Left kidney (tissue), 8 donors: ENCODE measurements at places on chromosomes 5 and 9. TPM values are rescaled to one million over a fixed set of nuclear protein-coding genes. Genes with fewer than 3 reads are reported as not detected.

DNA sequence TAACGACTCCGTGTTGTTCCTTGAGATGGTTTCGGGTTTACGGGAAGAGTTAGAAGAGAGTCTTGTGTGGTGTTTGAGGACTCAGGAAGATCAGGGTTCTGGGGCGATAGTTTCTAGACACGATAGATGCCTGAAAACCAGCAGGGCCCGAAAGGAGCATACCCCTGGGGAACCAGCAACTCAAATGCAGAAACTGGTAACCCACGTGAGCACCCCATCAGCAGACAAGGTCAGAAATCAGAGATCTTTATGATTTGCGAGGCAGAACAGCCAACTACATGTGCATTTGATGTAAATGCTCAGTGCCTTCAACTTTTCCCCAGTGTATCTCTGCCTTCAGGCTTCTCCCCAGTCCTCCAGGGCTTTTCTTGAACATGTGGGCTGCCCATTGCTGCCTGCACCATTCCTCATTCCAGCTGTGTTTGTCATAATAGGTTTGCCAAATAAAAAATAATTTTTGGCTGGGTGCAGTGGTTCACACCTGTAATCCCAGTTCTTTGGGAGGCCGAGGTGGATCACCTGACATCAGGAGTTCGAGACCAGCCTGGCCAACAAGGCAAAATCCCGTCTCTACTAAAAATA, 75.1 kb downstream of the BASP1 start:
- no peak for DNase-seq

DNA sequence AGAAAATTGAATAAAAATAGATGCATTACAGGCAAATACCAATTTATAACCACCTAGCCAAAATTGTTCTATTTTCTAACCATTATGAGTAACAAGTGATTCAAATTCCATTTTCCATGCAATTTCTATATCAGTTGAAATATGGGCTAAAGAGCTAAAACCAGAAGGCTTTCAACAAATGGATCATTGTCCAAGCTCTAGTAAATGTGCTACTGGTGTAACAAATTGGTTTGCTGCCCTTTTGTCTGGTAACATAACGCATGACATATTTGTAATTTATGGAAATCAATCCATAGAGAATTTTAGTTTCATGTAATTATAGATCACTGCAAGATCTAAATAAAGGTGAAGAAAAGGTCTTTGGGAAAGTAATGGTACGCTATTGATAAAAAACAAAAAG, 708.0 kb upstream of the GRAMD2B start:
- DNase-seq, result no peak

DNA sequence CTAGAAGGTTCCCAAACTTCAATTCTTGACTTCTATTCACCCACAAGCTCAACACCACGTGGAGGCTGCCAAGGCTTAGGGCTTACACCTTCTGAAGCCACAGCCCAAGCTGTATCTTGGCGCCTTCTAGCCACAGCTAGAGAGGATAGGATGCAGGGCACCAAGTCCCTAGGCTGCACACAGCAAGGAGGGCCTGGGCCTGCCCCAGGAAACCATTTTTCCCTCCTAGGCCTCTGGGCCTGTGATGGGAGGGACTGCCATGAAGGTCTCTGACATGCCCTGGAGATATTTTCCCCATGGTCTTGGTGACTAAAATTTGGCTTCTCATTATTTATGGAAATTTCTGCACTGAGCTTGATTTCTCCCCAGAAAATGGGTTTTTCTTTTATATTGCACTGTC, 112.5 kb downstream of the CPLANE1 start:
- DNase-seq, result no peak

Gene SPINK13
- polyA plus RNA-seq, result 1.1 TPM

Gene BSPRY
- polyA plus RNA-seq, result 7.8 TPM

GRCh38 chr5:172573986-172574870, 66.8 kb upstream of the NEURL1B start:
- no peak for DNase-seq

Gene BHMT2
- 49.9 TPM for polyA plus RNA-seq

DNA sequence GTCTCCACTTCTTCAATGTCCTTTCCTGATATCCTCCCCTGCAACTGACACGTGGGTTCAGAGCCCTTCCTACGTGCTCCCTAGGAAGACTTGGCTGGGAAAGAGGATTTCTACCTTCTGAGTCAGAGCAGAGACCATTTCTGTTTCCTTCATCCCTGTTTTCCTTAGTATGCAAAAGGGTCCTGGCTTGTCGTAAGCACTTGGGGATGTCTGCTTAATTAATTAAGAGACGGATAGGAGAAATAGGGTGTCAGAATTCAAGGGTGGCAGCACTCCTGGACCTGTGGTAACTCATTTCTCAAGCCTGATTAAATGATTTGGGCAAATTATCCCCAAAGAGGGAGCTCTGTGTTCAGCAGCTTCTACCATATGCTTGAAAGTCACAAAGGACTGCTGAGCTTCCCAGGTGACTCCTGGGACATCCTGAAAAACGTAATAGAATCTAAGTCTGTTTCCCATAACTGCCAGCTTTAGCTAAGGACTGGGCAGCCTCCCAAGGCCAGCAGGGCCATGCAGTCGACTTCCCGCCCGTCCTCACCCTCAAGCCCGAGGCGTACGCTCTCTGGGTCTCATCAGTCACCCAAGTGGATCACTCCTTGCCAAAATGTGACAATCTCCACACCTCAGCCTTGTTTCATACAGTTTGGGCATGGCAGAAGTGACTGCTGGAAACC, 20.5 kb downstream of the ABCA1 start:
- no peak for DNase-seq

DNA sequence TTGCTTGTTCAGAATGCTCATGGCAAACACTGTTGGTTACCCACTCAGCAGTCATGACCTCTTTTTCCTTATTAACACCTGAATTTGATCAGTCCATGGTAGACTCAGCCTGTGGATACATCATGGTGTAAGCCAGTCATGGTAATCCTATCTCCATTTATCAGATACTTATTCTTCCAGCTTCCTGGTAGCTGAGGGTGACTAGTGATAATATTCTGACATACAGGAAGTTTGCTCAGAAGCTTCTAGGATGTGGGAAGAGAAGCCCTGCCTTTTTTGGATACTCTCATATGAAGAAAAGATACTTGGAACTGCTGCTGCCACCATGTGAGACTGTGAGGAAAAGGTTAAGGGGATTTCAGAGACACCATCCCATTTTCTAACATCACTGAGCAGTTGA, 7.3 kb downstream of the GDA start:
- DNase-seq, result no peak

- no peak for DNase-seq
Observed at GRCh38 chr5:31671339-31671741, 32.4 kb downstream of the PDZD2 start.

Gene TRAF1
- 7.1 TPM for polyA plus RNA-seq

GRCh38 chr9:126454215-126454614, 127.6 kb downstream of the MVB12B start:
- DNase-seq, result no peak

DNA sequence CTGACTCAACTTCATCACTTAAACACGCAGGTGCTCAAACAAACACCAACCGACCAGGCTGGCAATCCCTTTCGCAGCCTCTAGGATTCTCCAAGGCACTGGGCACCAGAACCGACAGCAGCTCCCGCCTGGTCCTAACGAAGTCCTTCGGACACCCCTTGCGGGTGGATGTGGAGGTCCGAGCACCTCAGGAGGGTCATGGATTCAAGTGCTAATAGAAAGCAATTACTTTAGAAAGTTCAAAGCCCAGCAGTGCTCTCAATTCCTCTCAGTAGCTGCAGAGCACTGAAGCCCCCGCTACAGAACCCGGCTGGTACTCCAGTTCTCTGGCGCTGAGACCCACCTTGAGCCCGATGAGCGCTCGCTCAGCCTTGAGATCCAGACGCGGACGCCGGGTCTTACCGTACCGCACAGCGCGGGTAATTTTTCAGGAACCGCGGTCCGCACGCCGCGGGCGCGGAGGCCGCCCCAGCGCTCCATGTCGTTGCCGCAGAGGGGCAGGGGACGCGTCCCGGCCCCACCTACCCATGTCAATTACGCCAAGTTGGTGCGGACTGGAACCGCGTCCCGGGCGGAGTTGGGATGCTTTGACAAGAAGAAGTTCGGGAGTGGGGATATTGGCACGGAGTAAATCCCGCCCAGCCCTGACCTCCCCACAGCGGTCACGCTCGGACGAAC, 638 bp downstream of the MARCHF3 start:
- DNase-seq, result peak; percentile 65

Gene FEM1C
- polyA plus RNA-seq, result 24.6 TPM

Gene ZBED3
- 40.3 TPM for polyA plus RNA-seq

DNA sequence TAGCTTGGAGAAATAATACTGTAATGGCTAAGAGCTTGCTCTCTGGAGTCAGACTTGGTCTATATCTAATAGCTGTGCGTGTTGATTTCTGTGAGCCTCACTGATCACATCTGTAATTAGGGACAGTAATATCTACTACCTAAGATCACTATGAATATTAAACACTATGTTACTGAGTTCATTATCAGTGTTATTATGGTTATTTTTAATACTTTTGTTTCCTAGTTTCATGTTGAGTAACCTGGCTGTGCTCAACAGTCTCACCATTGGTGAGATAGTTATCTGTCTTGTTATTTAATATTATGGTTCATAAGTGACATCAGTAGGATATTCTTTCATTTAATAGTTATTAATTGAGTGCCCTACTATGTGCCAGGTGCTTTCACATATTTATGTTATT, 22.4 kb upstream of the CAVIN4 start:
- DNase-seq, result no peak

DNA sequence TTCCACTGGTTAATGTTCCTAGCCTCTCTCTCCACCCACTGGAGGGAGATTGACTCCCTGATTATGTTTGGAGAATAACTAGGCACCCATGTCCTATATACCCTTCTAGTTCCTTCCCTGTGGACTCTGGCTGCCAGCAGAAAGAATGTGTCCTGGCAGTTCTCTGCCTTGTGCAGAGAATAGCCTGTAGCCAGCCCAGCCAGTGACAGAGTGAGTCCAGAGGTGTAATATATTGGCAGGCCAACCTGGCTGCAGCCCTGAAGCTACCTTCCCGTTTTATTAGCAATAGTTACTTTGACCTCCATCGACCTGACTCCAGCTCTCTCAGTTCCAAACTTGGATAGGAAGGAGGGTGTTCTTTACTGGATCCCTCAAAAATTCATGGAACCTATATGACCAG, 8.1 kb downstream of the SETD9 start:
- no peak for DNase-seq

DNA sequence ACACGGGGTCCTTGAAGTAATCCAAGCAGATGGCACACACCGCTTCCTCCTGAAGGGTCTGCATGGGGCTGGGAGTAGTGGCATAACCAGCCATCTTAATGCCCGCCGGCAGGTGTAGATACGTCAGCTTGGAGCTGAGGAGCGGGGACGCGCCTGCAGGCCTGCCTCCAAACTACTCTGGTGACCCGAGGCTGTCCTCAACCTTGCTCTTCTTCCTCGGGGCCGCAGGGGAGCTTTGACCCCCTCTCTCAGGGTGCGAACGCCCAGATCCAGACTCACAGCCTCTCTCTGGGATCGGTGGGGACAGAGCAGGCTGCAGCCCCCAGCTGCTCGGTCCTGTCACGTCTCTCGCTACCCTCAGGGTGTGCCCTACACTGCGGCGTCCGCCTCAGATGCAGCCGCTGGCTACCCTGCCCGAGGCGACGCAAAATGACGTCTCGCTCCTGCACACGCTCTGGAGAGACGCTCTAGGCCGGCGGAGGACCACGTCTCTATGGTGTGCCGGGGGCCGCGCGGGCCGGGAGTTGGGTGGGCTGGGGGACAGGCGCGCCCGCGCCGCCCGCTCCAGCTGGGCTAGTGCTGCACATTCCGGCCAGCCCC, at the start of gene TRIM52:
TRIM52 (minus strand) TSS at position 424 of the 600 bp plus-strand sequence; CDS start at position 94, 330 bp downstream.
- DNase-seq, result peak; percentile 91

Gene CNTFR
- polyA plus RNA-seq, result 34.6 TPM

Gene SLC23A1
- 15.7 TPM for polyA plus RNA-seq

Gene ZNF622
- 22.9 TPM for polyA plus RNA-seq

GRCh38 chr5:83654427-83654994, 66.1 kb downstream of the HAPLN1 start:
- no peak for DNase-seq

Gene ADGRD2
- 0.10 TPM for polyA plus RNA-seq

Gene TIGD6
- polyA plus RNA-seq, result 5.4 TPM

- no peak for DNase-seq
Observed at GRCh38 chr5:1948111-1948510, 65.4 kb upstream of the IRX4 start.

Gene CD74
- 230 TPM for polyA plus RNA-seq

GRCh38 chr9:114278881-114279570, 43.9 kb upstream of the ORM1 start:
- DNase-seq, result no peak

Gene IL9
- polyA plus RNA-seq, result not detected

DNA sequence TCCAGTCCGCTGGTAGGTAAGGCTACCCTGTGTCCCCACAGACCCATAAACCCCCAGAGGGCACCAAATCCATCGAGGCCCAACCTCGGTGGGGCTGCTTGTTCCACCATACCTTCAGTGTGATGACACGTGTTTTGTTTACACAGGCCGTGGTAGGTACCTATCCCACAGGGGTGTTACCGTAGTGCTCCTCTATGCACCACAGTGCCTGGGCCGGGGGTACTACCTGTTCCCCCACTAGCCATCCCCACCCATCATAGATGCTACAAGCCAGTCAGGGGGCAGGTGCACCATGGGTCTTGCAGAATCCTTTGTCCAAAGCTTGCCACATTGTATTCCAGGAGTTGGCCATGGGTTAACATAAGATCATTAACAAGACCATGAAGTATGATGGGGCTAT, 796.2 kb downstream of the EFNA5 start:
- no peak for DNase-seq

Gene SLC38A9
- 41.3 TPM for polyA plus RNA-seq

DNA sequence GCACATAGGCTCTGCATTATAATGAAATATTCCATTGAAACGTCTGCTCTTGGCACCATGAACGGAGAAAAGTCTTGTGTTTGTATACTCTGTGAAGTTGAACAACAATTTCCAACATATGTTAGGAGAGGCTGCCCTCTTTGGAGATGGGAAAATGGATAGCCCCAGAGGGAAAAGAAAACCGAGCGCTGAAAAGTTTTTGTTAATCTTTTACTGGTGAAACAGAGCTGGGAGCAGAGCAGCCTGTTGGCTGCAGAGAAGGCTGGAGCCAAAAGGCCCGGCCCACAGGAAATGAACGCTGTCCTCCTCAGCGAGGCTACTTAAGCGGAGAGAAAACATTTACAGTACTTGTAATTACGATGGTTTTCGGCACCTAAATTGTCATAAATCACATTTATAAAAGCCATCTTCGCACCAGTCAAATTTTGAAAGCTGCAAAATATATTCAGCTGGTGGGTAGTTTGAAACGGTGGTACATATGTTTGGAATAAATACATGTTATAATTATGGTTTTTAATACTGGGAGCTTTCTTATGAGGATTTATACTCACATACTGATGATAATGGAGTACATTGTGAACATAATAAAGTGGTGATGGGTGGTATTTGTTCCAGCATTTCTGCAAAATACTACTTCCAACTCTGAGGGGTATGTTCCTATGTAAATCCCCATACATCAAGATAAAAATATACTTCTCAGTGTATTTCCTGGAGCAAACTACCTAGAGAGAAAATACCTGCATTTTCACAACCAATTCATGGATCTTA, 129.6 kb upstream of the CNTLN start:
- DNase-seq, result peak; percentile 78

Gene TOR1A
- polyA plus RNA-seq, result 46.4 TPM

GRCh38 chr5:129768735-129769134, 20.8 kb downstream of the MINAR2 start:
- no peak for DNase-seq
